T-helper 9 cell (primary cell): ENCODE measurements at places on chromosomes 3 and 15.

DNA sequence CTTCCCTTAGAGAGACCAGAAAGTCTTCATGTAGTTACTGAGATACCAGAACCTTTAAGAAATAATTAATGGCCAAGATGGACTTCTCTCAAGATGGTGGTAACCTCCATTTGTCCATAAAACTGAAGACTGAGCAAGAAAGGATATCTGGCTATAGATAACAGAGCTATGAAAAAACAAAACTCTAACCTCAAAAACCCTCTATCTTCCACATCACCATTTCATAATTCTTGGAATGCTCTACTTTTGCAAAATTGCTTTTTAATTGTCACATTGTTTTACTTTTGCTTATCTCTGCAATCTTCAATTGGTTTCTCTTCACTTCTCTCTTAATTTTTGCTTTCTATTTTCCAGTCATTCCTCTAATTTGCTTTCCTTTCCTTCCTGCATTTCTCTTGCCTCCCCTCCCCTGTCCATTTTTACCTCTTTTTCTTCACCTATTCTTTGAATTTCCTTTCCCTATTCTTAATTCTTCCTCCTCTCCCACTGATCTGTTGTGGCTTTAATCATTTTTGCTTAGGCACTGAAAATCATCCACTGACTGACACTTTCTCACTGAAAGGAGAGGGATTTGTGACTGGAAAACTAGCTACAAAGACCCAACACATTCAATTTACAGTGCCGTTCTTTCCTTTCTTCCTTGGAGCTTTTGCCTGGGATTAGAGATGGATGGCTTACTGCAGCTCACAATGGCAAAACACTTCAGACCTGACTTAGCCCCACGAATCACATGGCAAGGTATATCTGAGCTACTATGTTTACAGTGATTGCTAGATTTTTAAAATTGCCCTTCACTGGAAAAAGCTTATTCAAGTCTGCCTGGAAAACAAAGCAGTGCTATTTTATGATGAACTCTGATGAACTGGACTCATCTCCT, 242.8 kb downstream of the CHST2 start:
- no peak for DNase-seq

GRCh38 chr3:73069775-73070444, 8.5 kb downstream of the EBLN2 start:
- no peak for DNase-seq

DNA sequence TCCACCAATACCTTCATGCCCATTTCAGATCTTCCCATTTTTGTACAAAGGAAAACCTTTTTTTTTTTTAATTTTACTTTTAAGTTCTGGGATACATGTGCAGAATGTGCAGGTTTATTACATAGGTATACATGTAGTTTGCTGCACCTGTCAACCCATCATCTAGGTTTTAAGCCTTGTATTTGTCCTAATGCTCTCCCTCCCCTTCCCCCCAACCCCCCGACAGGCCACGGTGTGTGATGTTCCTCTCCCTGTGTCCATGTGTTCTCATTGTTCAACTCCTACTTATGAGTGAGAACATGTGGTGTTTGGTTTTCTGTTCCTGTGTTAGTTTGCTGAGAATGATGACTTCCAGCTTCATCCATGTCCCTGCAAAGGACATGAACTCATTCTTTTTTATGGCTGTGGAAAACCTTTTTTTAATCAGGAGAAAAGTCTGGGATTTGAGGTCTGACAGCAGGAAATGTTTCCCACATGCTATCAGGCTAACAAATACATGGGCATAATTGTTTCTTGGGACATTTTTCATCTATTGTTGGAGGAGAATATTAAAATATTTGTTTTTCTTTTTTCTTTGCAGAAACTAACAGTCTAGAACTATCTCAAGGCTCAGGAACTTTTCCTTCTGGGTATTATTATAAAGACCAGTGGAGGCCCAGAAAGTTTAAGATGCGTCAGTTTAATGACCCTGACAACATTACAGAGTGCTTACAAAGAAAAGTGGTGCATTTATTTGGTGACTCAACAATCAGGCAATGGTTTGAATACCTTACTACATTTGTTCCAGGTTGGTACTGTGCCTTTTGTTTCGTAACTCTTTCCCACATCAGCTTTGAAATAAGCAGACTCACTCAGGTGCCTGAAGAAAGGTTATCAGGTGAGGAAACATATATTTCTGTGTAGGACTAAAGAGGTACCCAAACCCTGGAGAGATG, 32.8 kb upstream of the NFKBIZ start:
- no peak for DNase-seq

DNA sequence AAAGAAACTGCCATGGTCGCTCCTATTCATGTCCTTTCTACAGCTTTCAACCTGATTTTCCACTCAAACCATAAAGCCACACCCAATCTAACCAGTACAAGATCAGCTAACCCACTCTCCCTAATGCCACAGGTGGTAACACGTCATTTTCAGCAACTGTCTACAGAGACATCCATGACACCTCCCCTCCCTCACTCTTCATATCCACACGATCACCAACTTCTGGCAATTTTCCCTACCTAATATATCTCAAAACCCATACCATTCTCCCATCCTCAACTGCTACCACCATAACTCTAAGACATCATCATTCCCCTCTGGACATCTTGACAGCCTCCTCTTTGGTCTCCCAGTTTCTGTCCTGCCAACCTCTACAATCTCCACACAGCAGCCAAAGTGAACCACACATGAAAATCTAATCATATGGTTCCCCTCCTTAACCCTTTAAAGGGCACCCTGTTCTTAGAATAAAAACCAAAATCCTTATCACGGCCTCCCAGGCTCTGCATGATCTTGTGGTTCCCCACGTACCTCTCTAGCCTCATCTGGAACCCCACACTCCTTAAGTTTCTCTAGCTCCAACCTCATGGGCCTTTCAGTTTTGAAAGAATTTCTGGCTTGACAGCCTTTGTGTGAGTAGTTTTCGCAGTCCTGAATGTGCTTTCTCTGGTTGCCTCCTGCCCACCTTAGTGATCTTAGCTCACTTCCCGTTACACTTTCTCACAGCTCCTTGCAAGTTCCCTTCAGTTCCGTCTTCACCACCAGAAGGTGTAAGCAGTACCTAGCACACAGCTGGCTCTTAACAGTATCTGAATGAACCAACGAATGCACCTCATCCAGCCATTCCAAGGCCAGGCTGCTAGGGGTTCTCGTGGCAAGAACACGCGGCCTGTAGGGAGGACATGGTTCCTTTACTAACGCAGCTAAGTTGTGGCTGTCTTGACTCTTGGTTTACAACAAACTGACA, 33.4 kb downstream of the SPINK8 start:
- DNase-seq, result no peak

GRCh38 chr3:178684881-178685590, 148.8 kb downstream of the KCNMB2 start:
- no peak for DNase-seq

GRCh38 chr3:16665282-16665741, 60.1 kb upstream of the DAZL start:
- no peak for DNase-seq
